ENCODE measurements at places on chromosomes 1 and 21. TPM values are rescaled to one million over a fixed set of nuclear protein-coding genes. Genes with fewer than 3 reads are reported as not detected.

The OR2T2 gene
- total RNA-seq = 0.42 TPM

The ARHGAP30 gene
- total RNA-seq = 60.3 TPM

The TNFAIP8L2 gene
- total RNA-seq = 4.6 TPM

The SLC35E2B gene
- total RNA-seq = 20.5 TPM

The CD52 gene
- 428 TPM for total RNA-seq
